ENCODE measurements at places on chromosomes 5 and 9.

- DNase-seq: peak; percentile 11
Measured at GRCh38 chr5:179901915-179902762, 5.6 kb downstream of the TBC1D9B start.

GRCh38 chr5:77586101-77586500, 52.4 kb downstream of the OTP start:
- DNase-seq: no peak

DNA sequence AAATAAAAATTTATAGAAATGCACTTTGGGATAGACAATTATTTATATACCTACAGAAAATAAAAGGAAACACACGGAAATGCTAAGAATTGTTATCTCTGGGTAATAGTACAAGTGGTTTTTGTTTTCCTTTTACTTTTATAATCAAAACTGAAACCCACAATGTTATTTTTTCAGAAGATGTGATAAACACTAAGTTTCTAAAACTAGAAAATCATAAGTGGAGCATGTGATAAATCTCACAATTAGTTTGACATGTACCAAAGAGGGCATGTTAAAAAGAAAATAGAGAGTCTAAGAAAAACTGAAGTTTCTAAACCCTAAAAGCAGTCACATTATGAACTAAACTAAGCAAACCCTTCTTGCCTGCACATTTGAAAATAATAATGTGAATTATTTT, 61.1 kb downstream of the OXCT1 start:
- no peak for DNase-seq

DNA sequence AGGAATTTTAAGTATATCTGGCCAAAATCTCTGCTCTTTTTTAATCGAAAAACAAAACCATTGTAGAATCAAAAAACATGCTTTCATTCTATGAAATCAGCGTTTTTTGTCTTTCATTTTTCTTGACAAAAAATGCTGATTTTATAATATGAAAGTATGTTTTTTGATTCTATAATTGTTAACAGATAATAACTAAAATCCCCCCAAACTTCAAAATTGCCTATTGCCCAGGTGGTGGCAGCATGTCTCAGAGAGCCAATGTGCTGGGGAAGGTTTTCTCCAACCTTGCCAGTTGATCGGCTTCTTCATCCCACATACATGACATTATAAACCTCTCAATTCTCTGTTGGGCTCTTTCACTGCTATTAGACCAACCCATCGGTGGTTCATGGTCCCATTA, 5.1 kb upstream of the SMIM15 start:
- DNase-seq: no peak

- DNase-seq: no peak
Measured at GRCh38 chr5:135632798-135633197, 54.0 kb upstream of the CXCL14 start.

- no peak for DNase-seq
Measured at GRCh38 chr5:92945605-92946097, 635.4 kb downstream of the NR2F1-AS1 start.

GRCh38 chr9:87010626-87011025, 63.3 kb upstream of the GAS1 start:
- no peak for DNase-seq

DNA sequence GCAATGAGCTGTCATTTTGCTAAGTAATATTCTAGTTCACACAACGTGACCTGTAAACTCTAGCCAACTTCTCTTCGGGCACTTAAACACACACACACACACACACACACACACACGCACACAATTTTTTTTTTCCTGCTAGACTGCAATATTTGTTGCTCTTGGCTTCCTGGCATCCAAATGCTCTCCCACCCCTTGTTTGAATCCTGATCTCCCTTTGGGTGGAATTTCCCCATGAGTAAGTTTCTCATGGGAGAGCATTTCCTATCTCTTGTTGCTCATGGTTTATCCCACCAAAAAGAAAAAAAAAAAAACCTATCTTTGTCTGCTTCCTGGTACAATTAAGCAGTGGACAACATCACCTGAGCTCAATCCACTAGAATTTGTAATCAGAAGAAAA, 54.7 kb upstream of the TSLP start:
- no peak for DNase-seq

GRCh38 chr5:135604056-135604455, 25.3 kb upstream of the CXCL14 start:
- DNase-seq: no peak
